ENCODE measurements at places on chromosomes 4 and X.

- DNase-seq: no peak
Observed at GRCh38 chr4:17702641-17703040, 78.8 kb downstream of the FAM184B start.

- DNase-seq: no peak
Observed at GRCh38 chrX:42079968-42080367, 156.6 kb upstream of the CASK start.

- DNase-seq: no peak
Observed at GRCh38 chrX:22041907-22042530, 9.9 kb downstream of the PHEX start.

GRCh38 chr4:3605491-3605890 lies 73.3 kb upstream of the LRPAP1 start:
- DNase-seq: no peak

GRCh38 chrX:2967998-2968909 lies 38.1 kb upstream of the ARSH start:
- no peak for DNase-seq

- DNase-seq: peak; percentile 92
Observed at GRCh38 chrX:318068-318738, 393 bp downstream of the GTPBP6 start.

DNA sequence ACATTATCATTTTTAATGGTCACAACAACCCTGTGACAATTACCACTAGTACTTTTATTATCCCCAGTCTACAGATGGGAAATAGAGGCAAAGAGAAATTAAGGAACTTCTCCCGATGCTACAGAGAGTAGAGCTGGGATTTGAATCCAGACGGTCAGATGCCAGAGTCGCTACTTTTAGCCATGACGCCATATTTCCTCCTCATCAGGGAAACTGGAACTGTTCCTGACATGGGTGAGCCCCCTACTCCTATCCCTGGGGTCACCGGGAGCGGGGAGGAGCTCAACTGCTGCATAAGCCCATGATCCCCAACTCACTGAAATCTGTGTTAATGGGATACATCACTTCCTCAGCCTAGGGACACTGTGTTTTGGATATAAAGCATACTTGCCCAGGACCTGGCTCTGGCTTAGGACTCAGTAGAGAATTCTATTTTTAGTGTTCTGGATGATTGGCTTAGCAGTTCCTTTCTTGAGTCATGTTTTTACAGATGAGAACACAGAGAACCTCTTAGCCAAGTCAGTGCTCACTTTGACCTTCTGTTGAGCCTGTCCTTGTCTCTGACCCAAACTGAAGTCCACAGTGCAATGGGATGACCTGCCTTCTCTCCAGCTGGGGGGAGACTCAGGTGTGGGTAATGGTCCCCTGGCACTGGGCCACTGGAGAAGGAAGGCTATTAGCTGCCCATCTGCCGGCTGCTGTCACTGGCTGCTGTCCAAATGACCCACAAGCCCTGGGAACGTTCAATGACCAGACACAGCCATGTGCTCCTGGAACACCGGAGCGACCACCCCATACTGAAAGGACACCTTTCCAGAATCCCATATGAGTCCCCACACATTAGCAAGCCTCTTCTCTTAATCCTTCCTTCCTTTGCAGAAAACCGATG lies 90.8 kb upstream of the SHISA3 start:
- no peak for DNase-seq

- peak; percentile 18 for DNase-seq
Observed at GRCh38 chrX:132505116-132505515, 16.3 kb upstream of the MBNL3 start.

- no peak for DNase-seq
Observed at GRCh38 chr4:98515470-98515809, 143.0 kb downstream of the TSPAN5 start.

- DNase-seq: no peak
Observed at GRCh38 chr4:83605744-83606172, 69.8 kb downstream of the GPAT3 start.

DNA sequence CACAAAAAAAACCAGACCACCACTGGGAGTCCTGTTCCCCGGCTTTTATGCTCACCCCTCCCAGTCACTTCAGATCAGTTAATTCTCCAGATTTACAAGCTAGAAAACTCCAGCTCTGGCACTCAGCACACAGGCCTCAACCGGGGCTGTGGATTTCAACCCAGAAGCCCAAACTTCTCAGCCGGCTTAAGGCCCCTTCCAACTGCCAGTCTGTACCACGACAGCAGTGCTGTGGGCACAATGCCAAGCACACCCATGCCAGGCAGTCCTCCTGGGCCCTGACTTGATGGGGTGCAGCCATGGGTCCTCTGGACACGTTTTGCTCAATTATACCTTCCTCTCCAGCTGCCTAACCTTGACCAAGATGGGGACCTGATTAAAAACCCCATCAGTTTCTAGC lies 12.2 kb downstream of the SOD3 start:
- DNase-seq: no peak

GRCh38 chr4:71907782-71908181 lies 123.9 kb upstream of the GC start:
- DNase-seq: no peak

DNA sequence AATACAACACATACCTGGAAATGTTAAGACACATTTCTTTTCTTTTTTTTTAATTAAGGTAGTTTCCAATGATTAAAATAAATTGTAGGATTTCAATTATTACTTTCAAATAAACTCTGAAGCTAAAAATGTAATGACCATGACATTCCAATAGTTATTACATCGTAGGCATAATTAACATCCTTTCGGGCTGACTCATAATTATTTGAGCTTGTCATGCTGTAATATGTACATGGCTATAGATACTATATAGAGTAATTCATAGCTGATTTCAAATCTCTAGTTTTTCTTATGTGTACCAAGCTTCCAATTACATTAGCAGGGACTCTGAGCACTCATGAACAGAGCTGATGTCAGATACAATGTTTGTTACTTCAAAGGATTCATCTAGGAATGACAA lies 125.7 kb upstream of the GABRG1 start:
- no peak for DNase-seq

All from AG09309 (cell line).